ENCODE measurements at places on chromosomes 12 and 14.
A peak's percentile ranks its signal among the peaks of the same experiment; 100 is the strongest.

GRCh38 chr14:71725922-71726579 lies 206.2 kb upstream of the RGS6 start:
- DNase-seq: no peak

DNA sequence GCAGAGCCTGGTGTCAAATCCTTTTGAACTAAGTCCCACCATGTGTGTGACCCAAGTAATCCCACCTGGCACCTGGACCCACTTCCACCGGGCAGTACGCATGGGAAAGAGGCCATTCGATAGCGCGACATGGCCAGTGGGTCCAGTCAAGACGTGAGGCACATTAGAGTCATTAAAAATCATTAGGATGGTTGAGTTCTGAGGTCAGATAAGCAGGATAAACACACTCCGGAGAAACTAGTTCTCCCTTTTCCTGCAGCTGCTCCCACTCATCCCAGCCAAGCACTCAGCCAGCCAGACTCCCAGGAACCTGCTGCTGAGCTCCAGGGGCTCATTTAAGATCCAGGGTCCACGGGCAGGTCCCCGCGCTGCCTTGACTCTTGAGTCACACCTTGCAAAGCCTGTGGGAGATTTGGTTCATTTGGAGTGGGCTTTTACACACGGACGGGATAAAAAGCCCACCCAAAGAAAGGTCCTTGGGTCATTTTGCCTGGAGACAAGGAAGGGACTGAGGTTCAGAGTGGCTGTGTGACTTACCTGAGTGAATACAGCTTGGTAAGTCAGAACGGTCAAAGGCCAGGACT lies 313.9 kb downstream of the BCL11B start:
- no peak for DNase-seq

DNA sequence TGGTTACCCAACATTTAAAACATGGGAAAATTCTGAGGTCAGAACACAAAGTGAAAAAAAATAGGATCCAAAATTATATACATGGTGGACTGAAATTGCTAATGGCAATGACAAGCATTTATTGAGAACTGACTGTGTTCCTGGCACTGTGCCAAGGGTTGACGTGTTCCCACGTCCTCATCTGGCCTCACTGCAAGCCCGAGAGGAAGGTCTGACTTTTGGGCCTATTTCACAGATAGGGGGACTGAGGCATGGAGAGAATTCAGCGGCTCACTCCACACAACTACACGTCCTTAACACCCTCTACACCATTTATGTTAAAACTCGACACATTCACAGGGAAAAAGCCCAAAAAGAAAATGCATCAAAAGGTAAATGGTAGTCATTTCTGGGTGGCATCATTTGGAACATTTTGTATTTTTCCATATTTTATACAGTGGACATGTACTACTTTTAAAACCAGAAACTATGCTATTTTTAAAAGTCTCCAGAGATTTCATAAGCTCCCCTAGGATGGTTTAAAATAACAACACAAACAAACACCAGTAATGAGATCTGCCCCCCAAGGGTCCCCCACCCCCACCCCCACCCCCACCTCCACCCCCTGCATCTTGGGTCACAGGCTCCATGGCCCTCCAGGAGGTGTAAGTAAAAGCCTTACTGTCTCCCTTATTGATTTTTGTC lies 27.7 kb downstream of the CLMN start:
- peak; percentile 38 for DNase-seq

DNA sequence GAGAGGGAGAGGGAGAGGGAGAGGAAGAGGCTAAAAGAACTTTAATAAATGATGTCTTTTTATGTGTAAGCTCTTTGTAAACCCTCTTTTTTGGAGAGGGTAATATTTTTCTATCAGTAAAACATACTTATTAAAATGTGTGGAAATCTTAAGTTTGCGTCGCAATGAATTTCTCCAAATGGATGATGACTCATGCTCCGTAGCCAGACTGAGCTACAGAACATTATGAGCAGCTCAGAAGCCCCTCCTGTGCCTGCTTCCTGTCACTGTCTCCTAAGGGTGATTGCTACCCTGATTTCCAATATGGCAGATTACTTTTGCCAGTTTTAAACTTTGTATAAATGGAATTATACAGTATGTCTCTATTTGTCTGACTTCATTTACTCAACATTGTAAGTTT lies 13.0 kb upstream of the PYGL start:
- no peak for DNase-seq

DNA sequence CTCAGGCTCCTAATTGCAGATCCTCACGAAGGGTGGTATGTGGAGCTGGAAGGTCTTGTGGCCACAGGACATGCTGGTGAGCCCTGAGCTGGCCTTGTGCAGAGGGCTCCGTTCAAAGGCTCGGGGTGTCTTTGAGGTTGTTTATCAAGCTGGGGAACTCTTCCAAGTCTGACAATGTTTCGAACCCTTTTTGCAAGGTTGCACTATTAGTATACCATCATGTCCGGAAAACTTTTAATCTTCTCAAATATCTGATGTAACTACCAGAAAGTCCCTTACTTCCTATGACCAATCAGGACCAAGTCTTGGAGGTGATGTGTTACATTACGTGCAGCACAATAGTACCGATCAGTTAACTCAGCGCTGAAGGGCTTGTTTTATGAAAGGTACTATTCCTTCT lies 21.5 kb downstream of the UBR7 start:
- no peak for DNase-seq

DNA sequence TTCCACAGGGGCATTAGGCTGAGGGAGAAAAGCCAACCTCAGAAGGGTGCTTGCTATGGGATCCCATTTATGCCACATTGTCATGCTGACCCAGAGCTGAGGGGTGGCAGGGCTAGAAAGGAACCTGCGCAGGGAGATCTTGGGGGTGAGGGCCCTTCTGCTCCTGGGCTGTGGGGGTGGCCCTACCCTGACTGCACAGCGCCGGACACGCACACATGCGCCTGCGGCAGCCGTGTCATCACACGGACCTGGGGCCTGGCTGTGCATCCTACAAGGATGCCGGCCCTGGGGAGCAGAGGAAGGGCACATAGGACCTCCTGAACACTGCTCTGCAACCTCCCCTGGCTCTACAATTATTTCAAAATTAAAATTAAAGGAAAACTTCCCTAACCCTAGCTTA lies 6.9 kb downstream of the CDCA4 start:
- DNase-seq: no peak

- peak; percentile 42 for DNase-seq
These were observed 289.2 kb downstream of the ADGRD1 start for GRCh38 chr12:131242741-131243496.

DNA sequence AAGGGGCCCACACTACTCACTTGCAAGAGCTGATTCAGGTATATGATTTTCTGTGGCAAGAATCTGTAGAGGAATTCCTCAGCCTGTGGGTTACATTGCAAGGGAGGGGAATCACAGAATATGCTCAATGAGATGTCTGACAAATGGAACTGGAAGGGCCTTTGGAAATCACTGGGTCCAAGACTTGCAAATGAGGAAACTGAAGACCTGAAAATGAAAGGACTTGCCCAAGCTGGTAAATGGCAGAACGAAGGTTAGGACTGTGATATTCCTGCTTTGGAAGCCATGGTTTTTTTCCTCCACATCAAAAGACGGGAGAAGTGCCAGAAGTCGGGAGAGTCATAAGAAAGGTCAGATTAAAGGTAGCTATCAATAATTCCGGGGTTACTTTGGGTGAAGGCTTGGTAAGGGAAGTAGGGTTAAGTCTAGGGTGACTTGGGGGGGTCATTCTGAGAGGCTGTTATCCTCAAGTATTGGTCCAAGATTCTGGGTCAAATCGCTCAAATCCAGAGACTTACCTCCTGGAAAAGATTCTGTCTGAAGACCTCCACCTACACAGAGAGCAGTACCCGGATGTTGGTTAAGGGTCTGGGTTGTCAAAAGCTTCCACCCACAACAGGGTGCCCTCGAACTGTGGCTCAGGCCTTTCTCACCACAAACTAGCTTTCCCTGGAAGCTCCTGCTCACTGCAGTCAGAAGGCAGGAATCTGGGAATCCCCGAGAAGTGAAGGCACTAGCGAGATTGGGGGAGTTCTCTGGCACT lies 539 bp downstream of the PSME2 start:
- no peak for DNase-seq

DNA sequence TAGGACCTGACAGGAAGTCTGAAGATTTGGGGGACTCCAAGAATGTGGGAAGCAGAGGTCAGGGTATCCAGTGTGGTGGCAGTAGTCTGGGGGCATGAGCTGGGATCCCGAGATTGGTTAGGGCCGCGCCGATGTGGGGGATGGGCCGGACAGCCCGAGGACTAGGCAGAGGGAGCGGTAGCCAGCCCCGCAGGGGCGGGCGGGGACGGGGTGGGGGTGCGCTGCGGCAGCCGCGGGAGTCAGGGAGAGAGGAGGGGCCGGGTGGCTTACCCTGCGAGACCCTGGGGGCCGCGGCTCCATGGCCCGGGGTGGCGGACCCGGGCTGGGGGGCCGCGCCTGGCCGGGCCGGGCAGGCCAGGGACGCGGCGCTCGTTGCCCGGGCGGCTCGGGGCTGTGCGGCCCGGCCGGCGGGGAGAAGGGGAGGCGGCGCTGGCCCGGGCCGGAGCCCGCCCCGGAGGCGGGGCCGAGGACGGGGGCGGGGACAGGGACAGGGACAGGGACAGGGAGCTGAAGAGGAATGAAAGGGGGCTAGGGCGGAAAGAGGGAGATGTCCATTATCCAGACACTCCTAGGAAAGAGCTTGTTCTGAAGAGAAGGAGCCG lies 5.6 kb downstream of the ZNF385A start:
- peak; percentile 8 for DNase-seq

DNA sequence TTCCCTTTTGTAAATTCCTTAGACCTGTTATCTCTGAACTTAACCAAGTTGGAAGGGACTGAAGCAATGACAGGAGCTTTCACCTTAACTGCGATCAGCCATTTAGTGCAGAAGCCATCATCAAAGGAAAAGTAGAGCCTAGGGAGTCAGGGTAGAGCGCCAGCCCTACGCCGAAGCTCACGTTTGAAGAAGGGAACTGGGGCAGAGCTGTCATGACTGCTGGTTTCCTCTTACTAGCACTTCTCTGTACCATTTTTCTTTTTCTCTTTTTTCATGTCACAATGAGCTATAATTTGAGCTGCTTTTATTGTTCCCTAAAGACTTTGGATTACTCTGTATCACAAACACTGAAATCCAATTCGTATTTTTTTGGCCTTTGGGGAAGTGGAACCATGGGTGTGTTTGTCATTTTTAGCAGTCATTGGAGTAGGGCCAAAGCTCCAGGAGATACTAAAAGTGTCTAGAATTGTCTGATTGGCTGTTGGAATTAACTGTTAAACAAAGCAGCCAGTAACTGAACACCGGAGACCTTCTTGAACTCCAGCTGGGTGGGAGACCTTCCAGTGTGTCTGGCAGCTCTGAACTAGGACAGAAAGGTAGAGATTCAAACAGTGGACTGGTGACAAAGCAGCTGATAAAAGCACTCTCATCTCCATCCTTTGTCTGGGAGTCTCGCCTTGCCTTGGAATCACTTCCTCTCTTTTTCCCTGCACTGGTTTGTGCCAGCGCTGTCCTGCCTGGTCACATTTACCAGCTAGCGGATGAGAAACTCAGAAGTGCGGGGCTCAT lies 9.1 kb downstream of the MTRFR start:
- DNase-seq: no peak

GRCh38 chr12:96862326-96862725 lies 44.7 kb upstream of the NEDD1 start:
- DNase-seq: no peak

- no peak for DNase-seq
These were observed 11.2 kb upstream of the HOXC13 start for GRCh38 chr12:53927220-53928029.

DNA sequence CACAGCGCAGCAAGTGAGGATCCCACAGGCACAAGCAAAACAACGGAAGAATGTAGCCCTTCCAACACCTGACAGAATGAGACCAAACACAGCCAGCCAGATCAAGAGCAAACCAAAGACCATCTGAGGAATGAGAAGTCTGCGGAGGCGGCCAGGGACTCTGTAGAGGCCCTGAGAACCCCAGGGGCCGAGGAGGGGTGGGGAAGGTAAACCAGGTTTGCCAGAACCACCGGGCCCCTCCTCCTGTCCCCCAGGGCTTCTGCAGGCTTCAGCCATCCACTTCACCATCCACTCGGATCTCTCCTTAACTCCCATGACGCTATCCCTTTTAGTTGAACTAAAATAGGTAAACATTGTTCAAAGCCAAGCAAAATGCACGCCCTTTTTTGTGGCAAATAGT lies 37.4 kb downstream of the ZCRB1 start:
- no peak for DNase-seq

DNA sequence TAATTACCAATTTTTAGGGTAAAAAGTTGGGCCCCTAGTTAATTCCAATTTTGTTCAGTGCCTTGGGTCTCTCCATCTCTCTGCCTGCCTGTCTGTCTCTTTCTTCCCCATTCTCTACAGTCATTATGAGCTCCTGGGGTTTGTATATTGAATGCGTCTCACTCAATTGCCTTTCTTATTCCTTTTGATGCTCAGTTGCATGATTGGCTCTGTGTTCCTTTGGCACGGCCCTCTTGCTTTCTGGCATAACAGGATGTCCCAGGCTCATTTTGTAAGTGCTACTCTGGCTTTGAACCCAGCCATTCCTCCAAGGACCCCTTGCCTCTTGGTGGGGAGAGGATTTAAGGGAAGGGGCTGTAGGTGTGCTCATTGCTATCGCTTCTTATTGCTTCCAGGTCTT lies 35.6 kb downstream of the ZNF664 start:
- no peak for DNase-seq

GRCh38 chr14:70662816-70663215 lies 21.1 kb downstream of the TTC9 start:
- no peak for DNase-seq

DNA sequence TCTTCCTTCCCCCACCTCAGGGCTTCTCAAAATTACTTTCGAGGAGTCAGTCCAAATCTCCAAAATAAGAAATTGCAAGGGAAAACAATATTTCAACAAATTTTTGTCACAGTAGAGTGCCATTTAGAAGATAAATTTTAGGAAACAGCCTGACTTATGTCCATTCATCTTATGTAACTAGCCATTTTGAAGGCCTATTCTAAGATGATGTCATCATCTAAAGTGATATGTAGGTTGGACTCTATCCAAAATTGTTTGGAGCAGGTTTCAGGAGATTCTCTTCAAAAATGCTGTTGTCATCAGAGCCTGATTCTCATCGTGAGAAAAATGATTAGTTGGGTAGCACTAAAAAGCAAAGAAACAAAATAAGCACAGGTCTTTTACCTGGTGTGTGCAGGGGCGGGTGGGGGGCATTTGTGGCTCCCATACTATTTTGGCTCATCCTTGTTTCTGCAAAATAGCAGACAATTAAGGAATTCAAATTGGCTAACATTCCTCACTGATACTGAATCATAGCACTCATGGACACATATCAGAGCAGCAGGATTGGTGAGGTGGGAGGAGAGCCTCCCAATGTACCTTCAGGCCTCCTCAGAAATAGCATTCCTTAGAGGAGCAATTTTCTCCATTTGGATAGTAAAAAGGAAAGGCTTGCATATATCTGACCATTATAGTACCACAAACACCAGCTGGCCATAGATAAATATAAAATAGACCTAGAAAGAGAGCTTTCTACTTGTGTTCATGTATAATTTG lies 360.9 kb upstream of the NAV3 start:
- DNase-seq: no peak

Data from NCI-H526 treated with DMSO at 0.1 percent for 48 hours (cell line).